NCI-H1417 (cell line): ENCODE measurements at places on chromosomes 3 and 15.
A peak's percentile ranks its signal among the peaks of the same experiment; 100 is the strongest.

DNA sequence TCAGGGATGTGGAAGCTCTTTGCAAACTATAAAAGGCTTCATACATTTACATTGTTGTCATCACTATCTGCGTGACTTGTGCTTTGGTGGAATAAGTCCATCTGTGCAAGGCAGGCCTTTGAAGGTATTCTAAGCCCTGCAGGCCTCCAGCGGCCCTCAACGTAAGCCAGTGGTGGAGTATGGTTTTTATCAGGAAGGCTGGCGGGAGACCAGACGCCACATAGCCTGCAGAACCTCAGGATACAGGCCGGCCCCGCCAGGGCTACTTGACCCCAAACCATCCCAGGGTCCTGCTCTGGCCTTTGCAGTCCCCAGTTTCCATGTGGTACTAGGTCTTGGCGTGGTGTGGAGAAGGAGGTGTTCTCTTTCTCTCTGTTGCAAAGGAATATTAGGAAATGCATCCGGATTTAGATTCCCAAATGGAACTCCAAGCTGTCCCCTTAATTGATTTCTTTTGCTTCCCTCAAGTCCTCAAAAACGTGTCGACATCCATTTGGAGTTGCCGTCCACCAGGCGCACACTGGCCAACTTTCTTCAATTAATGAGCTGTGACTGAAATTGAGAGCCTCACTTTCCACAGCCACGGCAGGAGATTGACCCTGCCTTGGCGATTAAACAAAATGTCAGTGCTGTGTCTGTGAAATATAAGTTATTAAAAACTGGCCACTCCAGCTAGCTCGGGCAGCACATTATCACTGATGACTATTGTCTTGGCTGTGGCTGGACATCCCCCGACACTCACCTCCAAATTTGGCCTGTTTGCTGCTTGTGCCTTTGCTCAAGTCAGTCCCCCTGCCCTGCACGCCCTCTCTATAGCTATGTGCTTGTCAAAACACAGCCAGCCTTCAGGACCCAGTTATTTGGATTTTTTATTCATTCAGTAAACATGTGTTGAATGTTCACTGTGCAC, 239.8 kb upstream of the TLE3 start:
- DNase-seq: no peak

- DNase-seq: no peak
These were observed 172.8 kb upstream of the UBE3A start for GRCh38 chr15:25611603-25612002.

- DNase-seq: no peak
These were observed 98.4 kb downstream of the ERC2 start for GRCh38 chr3:56369914-56370313.

- peak; percentile 3 for DNase-seq
These were observed 22.3 kb downstream of the CFAP92 start for GRCh38 chr3:128971421-128972100.

DNA sequence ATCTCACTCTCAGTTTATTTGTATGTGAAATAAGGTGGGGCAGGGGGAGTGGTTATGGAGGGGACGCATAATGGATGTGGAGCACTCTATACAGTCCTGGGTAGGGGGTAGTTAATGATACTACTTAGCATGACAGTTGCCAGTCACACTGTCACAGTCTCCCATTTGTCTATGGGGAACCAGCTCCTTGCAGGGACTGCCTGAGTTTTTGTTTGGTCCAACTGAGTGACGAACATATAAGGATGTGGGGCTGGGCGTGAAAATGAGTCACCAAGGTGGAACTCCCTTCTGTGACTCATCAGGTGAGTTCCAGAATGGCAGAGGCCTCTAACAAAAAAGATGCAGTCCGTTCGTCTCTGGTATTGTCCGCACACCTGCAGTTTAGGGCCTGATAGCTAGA, 235.3 kb upstream of the ST8SIA2 start:
- DNase-seq: no peak

DNA sequence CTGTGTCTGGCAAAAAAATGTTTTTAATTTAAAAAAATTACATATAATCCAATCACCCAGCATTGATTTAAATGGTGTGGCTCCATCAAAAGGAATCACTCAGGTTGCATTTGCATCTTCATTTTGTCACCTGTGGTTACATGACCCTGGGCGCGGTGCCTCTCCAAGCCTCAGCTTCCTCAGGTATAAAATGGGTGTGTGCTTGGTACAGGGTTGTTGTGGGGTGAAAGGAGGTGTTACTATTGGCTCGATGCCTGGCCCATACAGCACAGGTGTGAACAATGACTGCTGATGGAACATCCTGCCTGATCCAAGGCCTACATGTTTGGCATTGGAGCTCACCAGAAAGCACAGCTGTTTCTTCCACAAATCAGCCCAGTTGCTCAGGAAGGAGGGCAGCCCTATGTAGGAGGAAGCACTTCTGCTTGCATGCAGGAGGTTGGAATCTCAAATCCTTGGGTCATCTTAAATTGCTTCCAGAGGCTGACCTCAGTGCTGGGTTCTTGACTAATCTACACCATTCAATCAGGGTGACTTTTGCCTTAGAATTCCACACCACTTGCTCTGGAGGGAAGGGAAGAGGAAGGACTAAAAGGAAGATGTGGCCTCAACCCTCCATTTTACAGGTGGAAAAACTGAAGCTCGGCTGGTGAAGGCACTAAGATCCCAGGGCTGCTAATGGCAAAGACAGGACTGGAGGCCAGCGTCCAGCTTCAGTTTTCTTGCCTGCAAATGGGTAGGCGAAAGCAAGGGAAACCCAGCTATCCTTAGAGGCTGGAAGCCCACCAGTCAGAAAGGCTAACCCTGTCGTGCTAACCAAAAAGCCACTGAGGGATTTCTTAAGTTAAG, 31.7 kb downstream of the BHLHE40 start:
- DNase-seq: no peak

DNA sequence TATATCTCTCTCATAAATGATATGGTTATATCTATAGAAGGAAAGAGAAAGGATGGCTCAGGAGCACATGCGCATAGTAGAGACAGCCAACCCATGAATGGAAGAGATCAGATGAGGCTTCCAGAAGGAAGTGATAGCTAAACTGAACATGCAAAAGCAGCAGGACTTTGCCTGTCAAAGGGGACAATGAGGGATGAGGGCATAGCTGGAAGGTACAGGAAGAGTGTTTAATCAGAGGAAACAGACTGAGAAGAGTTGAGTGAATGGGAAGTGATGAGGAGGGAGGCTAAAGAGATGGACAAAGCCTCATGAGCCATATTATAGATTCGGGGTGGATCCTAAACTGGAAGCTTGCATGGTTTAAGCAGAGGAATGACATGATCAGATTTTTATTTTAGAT, 26.5 kb upstream of the VEPH1 start:
- DNase-seq: no peak

- no peak for DNase-seq
These were observed 70.7 kb upstream of the KCNMB2 start for GRCh38 chr3:178465260-178466180.

DNA sequence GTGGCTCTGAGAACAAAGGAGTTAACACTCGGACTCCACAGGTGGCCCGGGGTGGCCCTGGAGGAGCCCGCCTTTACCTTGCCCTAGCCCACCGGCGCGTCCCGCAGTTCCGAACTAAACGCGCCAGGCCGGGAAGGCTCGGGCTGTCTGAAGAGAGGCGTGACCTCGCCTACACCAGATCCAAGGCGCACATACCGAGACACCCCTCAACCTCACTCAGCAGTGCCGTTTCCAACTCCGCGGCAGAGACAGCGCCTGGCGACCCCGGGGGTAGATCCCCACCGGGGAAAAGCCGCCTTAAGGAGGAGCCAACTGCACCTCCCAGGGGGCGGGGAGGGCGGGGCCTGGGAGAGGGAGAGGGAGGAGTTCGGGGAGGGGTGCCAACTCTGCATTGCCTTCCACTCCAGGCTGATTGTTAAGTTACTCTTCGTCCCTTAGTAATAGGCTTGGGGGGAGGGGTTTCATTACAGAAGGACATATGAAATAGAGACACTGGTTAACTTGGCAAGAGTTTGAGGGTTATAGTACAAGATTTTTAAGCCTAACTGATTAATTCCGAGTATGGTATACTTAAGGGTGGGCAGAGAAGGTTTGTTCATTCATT, at the start of gene DLG1:
Gene DLG1, minus strand, starts transcription at position 272 of the 604 bp plus-strand sequence. CDS start 1,408 bp downstream, outside the sequence.
- peak; percentile 84 for DNase-seq

GRCh38 chr15:78382114-78382880, 42.1 kb downstream of the CRABP1 start:
- DNase-seq: no peak

- no peak for DNase-seq
These were observed 90.4 kb upstream of the TSEN2 start for GRCh38 chr3:12393894-12394293.

DNA sequence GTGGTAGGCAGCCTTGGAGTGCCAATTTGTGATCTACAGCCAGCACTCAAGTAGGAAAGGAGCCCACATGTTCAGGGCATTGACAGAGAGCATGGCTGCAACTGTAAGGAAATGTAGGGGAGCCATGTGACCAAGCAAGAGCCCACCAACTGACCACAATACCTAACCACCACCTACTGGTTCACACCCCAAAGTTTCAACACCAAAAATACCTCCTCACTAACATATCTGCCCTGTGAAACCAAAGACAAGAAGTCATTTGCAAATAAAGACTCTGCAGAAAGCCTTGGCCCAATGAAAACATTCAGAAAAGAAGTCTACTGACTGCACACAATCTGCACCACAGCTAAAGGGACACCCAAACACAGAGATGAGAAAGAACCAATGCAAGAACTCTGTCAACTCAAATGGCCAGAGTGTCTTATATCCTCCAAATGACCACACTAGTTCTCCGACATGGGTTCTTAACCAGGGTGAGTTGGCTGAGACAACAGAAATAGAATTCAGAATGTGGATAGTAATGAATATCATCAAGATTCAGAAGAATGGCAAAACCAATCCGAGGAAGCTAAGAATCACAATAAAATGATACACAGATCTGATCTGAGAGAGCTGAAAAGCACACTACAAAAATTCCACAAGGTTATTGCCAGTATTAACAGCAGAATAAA, 40.6 kb downstream of the SLC9C1 start:
- no peak for DNase-seq

DNA sequence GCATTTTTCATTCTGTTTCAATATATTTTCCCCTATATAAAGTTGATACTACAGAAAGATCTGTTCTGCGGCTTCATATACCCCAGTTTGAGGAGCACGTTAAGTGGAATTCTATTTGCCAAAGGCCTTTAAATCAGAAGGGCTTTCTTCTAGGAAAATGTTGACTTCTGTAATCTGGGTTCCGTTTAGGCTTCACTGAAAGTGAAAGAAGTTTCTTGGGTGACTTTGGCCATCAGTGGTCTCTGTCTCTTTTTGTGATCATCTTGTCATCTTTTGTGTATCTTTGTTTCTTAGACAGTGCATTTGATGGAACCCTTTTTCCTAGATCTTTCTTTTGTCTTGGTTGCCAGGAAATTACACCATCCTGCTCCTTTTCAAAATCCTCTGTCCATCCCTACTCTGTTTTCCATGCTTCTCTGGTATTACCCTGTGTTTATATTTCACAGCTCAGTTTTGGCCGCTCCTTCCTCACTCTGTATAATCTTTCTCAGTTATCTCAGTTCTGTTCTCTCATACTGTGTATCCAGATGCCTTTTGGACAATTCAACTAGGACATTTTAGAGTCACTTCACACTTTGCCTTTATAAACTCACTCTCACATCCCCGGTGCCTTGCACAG, 40.7 kb upstream of the MAP3K13 start:
- no peak for DNase-seq

- DNase-seq: no peak
These were observed 24.7 kb downstream of the CPA3 start for GRCh38 chr3:148889828-148890227.
